ENCODE measurements at places on chromosomes 7 and 10. TPM values are rescaled to one million over a fixed set of nuclear protein-coding genes. Genes with fewer than 3 reads are reported as not detected.

The KIAA1217 gene
- polyA plus RNA-seq: not detected

The HOXA3 gene
- not detected for polyA plus RNA-seq

The CD36 gene
- 0.69 TPM for polyA plus RNA-seq

The TAS2R60 gene
- polyA plus RNA-seq: not detected

The CTAGE15 gene
- 0.50 TPM for polyA plus RNA-seq

The DYDC2 gene
- not detected for polyA plus RNA-seq
